ENCODE measurements at places on chromosomes 5 and 9.

- no peak for DNase-seq
Observed at GRCh38 chr5:10111571-10111970, 138.1 kb downstream of the ATPSCKMT start.

DNA sequence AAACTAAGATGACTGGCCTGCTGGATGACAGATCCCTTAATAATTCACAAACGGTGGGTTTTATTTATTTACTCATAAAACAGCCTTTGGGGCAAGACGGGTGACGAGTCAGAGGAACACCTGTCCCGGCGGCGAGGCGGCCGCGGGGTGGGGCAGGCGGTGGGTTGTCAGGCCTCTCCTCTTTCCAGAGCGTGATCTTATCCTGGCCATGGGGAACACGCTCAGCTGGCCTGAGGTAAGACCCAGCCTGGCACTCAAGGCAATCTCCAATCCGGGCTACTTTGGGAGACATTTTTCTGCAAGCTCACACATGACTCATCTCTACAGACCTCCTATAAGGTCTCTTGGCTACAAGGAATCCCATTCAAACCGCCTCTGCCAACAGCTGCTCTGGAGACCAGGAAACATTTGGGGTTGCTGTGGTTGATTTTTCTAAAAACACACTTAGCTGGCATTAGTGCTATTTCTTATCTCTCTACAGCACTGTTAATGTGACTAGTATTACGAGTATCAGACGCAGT, 6.3 kb downstream of the RAPGEF1 start:
- DNase-seq: no peak

DNA sequence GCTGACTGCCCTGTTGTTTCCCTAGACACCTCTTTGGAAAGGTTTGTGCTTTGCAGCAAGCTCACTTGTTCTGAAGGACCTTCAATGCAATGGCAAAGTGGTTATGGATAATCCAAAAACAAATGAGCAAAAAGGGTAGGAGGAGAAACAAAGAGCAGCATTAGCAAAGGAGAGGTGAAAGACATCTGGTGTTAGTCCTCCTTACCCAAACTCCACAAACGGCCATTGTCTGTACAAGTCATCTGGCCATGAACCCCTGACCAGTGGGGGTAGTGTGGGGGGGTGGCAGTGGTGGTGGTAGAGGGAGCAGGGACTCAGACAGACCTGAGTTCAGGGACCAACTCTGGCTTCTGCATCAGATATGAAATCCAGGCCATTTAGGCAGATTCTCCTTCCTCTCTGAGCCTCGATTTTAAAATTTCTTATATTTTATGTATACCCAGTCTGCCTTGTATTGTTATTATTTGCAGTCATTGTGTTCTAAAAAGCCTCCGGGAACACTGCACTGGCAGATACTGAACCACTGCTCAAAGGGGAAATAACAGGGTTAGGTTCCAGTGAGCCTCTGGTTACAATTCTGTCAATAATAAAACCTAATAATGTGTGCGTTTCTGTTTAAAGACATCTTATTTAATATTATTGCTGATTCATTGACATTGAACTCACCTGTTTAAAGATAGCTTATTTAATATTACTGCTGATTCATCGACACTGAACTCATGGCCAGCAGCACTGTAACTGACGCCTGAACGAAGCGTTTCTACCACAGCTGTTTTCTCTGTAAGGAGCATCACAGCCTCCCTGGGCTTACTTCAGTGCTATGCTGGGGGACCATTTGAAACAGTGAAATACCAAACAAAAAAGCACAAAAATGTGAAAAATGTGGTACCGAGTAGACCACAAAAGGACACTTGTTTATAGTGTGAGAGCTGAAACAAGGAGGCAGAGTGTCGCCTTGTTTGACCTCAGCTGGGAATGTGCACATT, 156.0 kb downstream of the SEC61B start:
- DNase-seq: no peak

DNA sequence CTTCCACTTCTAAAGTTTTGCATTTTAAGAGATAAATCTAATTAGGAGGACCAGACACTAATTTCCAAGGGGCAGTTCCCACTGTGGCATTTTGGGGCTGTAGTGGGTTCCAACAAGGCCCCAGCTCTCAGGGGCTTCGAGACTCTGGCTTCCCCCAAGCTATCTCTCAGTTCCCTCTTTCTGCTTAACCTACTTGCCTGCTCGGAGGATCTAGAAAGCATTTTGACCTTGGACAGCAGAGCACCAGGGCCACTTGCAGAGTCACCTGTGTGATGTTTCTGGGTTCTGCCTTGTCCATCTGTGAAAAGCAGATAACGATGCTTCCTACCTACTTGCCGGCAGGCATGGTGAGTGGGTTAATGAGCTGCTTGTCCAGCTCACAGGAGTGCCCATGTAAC, 175.4 kb downstream of the MED10 start:
- DNase-seq: no peak

GRCh38 chr5:42828671-42829070, 17.0 kb upstream of the SELENOP start:
- no peak for DNase-seq

GRCh38 chr5:5667136-5667554, 244.7 kb downstream of the ICE1 start:
- DNase-seq: no peak

- DNase-seq: no peak
Observed at GRCh38 chr5:135587721-135588663, 9.2 kb upstream of the CXCL14 start.

- no peak for DNase-seq
Observed at GRCh38 chr5:42798284-42799240, 13.1 kb downstream of the SELENOP start.

DNA sequence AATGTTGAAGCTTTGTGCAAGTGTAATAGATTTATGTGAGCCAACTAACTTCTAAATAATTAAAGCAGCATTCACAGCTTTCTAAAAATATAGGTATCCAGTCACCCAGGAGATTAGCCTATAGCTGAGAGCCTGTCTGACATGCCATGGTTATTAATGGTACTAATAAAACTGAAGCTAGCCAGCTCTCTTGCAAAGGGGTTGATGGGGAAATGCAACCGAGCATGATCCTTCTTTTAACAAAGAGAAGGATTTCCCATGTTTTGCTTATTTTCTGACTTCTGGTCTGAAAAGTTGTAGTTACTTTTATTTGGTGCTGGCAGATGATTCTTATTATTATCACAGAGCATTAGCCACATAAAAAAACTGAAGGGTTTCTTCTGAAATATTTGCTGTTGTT, 488.7 kb upstream of the CYLC2 start:
- no peak for DNase-seq

DNA sequence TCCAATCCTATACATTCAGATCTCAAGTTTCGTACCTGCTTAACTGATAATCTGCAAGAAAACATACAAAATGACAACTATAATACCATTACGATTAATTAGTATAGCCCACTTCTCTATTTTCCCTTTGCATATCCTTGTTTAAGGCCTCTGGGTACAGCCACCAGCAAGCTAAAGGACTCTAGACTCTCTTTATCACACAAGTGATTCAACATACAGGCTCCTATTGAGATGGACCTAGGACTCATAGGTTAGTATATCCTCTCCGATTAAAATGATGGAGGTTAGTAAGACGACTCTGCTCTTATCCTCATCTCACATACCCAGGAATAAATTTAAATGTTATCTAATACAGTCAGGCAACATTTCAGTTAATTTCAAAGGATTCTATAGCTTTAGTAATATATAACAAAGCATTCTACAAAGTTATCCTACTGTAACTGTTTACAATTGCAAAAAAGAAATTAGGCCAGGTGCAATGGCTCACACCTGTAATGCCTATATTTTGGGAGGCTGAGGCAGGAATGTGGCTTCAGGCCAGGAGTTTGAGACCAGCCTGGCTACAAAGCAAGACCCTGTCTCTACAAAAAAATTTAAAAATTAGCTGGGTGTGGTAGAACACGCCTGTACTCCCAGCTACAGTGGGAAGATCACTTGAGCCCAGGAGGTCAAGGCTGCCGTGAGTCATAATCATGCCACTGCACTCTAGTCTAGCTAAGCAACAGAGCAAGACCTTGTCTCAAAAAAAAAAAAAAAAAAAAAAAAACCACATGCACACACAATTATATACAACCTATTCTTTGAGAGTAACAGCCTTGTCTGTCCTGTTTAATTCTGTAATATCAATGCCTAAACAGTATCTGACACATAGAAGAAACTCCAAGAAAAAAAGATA, 15.4 kb downstream of the HAUS6 start:
- no peak for DNase-seq

GRCh38 chr5:35855187-35855586, 1.5 kb upstream of the IL7R start:
- DNase-seq: no peak

DNA sequence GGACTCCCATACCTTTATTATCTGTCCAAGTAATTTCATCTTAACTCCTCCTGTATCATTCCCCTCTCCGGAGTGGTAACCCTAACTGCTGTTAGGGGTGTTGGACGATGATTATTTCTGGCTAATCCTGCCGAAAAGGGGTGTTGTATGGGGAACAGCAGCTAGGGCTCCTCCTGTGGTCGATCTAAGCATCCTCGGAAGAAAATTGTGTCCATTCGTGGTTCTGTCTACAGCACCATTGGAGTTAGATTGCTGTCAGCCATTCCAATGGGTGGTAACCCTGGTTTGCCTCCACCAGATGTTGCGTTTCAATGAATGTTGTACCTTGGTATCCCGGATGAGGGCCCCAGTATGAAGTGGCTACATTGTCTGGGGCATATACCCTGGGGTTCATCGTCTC, 35.6 kb upstream of the LMNB1 start:
- DNase-seq: no peak

DNA sequence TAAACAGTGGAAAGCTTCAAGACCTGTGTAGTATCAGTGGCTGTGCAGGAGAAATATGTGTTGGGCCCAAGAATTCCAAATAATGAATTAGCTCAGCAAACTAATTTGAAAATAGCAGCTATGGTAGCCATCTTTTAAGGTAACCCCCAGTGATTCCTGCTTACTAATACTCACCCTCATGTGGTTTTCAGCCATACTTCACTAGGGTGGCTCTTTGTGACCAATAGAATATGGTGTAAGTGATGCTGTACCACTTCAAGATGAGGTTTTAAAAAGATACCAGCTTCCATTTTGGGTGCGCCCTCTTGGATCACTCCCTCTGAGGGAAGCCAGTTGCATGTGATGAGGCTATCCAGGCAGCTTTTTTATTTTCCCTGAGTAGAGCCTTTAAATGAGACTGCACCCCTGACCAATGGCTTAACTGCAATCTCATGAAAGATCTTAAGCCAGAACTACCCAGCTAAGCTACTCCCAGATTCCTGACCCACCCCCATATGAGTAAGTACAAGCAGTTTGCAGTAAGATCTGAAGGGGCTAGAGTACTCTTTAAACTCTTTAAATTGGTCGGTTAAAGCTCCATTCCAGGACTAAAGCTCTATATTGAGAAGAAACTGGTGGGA, 58.3 kb downstream of the UHRF2 start:
- DNase-seq: no peak

GRCh38 chr5:158910782-158911692, 188.7 kb downstream of the EBF1 start:
- DNase-seq: no peak

DNA sequence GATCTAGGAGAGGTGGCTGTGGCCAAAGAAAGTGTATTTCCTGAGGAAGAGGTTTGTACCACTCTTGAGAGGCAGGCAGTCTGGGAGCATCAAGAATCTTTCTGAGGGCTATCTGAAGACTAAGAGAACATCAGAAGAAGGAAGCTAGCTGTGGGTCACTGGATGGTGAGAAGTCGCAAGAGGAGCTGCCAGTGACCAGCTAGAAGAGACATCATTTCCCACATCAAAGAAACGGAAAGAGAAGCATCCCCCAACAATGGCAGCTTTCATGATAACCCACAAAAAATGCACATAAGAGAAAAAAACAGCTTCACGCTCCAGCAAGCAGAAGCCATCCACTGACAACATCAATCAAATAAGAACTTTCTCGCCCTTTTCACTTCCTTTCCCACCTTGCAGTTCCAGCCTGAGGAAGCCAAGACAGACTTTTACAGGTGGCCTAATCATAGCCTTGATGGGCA, 25.0 kb upstream of the CEP78 start:
- DNase-seq: no peak

DNA sequence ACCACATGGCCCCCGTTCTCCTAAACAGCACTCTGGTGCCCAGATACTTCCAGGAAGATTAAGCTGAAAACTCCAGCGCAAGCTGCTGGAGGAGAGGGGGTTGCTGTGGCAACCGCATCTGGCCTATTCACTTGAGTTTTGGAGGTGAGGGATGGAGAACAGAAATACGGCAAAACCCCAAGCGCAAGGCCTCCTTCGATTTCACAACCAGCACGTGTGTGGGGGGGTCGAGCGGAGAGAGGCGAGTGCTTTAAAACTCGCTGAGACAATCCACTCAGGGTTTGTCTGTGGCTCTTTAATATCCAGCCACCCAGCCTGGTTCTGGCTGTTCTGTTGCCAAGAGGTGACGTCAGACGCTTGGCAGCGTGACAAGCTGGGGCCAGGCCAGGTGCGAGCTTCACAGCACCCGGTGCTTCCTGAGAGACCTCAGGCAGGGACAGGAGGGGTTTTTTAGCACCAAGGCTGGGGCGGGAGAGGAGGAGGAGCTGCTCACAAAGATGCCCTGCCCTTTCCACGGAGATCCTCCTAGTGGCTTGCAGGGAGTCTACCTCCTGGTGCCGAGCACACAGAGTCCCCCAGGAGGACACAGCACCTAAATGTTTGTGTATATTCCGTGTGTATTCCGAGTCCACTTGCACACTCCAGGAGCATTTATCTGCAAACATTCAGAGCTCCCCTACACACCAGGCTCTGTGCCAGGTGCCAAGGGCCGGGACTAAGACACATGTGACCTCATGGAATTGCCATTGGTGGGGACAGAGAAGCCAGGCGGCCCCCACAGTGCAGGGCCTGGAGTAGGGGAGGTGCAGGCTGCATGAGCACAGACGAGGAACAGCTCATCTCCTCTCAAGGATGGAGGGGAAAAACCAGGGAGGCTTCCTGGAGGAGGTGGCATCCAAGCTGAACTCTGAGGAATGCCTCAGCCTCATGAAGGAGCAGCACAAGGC, 194.6 kb downstream of the OLFM1 start:
- DNase-seq: no peak

- DNase-seq: no peak
Observed at GRCh38 chr5:62343428-62343827, 37.4 kb downstream of the KIF2A start.

GRCh38 chr5:73591698-73592501, 26.4 kb downstream of the UTP15 start:
- DNase-seq: no peak

GRCh38 chr9:78973907-78974306, 597.9 kb upstream of the TLE4 start:
- no peak for DNase-seq

- no peak for DNase-seq
Observed at GRCh38 chr9:110123341-110124095, 84.4 kb downstream of the C9orf152 start.

DNA sequence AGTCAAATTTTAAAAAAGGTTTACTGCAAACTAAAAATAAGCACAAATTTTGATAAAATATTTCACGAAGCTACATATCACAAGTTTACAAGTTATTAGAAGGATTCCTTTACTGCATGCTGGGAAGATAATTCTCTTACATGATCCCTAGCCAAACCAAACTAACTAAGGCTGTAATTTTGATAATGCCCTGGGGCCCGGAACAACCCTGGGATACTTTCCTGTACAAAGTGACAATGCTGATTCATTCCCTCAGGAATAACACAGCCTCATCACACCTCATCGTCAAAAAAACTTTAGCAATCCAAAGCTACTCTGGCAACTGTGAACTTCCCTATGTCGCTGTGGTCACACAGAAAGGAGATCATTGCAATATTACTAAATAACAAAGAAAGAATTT, 402.9 kb downstream of the RAB3C start:
- DNase-seq: no peak
